ENCODE measurements at places on chromosomes 7 and 10. TPM values are rescaled to one million over a fixed set of nuclear protein-coding genes. Genes with fewer than 3 reads are reported as not detected.

Gene GTF2IRD2
- 1.7 TPM for total RNA-seq

Gene SEMA4G
- total RNA-seq: 24.6 TPM

Gene OPALIN
- not detected for total RNA-seq

Gene FGFBP3
- total RNA-seq: 0.92 TPM

Gene APBB1IP
- total RNA-seq: not detected

Data from HT-29 (cell line).